ENCODE measurements at places on chromosomes 4 and X.

- DNase-seq, result peak; percentile 1
These were observed 4.0 kb downstream of the DCLK2 start for GRCh38 chr4:150082241-150082640.

DNA sequence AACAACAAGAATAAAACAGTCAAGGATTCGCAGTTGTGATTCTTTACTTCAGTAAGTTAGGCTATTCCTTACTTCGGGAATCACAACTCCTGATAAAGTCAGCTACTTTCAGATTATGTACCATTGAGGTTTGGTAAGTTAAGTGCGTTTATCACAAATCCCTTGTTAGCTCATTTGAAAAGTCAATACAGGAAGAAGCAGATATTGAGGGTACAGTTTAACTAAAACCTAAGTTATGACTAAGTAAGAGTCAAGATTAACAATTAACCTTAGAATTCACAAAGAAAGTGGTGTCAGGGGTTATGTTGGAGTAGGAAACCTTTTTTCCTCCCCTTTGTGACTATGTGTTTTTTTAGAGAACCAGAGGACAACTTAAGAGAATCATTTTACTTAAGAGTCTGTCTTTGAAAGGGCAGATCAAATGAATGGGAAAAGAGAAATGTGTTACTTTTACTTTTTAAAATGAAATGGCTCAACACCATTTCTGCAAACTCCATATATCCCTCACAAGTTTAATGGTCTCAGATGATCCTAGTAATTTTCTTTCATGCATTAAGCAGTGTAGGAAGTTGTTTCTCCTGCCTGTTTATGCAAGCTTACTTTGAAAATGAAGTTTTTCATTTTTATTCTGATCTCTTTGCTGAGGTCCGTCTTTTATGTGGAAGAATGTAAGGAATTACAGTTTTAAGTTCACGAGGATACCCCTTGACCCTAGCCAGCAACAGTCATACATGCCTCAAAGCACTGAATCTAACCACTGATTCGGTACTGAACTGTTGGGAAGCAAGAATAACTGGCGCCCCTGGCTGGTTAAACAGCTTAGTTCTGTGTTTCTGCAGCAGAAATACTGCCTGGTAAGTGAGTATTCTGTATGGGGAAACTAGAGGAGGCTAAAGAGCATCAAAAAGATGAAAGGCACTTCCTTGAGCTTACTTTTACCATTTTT, 211.7 kb downstream of the SLC4A4 start:
- no peak for DNase-seq

DNA sequence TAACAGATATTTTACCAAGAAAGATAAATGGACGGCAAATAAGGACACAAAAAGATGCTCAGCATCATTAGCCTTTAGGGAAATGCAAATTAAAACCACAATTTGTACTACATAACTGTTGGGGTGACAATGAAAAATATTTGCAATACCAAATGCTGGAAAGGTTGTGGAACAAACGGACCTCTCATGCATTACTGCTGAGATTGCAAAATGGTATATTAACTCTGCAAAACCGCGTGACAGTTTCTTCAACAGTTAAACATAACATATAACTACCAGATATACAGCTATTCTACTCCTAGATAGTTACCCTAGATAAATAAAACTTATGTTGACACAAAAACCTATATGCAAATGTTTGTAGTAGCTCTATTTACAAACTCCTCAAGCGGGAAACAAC, 6.3 kb upstream of the OTC start:
- no peak for DNase-seq

DNA sequence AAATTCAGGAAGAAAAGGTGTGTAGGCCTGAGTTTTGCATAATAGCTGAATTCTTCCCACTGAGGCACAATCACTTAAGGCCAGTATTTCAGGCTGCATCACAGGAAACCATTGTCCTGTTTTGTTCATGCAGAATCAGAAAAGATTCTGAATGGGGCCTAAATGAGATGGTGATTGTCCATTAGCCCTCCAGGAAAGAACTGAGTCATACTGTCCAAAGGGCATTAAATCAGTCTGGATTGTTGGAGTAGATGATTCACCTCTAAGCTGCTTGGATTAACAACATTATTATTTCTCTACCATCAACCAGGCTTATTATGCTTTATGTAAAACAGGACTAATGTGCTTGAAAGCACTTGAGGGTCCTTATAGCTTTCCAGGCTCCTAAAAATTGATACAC, 36.2 kb downstream of the CT47B1 start:
- no peak for DNase-seq

DNA sequence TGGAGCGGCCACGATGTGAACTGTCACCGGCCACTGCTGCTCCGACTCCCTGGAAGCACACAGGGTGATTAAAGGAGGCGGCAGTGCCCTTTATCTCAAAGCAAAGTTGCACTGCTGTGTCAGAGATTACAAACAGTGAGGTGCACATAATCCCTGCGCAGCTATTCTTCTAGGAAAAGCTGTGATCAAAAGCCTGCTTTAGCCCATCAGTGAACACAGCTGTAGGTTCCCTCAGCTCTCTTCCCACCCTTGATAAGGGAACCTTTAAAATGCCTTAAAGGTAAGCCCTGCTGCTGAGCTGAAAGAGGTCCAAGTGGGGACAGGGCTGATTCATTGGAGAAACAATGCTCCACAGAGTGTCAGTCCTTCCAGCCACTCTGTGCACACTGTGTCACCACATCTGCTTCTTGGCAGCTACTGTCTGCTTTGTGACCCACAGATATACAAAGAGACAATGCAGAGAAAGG, 127.6 kb downstream of the EIF4E start:
- no peak for DNase-seq

DNA sequence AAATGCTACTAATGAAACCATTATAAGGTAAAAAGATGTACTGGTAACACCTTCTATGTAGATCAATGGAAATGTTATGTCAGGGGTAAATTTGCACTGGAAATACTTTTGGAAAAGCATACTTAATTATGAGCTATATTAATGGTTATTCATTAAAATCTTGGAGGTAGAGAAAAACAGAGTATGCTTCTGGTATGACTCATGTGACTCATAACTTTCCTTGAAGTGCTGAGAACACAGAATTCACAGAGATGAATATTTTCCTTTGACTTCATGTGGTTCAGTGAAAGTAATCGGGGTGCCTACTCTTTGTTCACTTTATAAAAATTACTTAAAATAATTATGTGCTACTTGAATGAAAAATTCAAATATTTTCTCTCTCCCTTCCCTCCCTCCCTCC, 254.2 kb downstream of the KCTD8 start:
- no peak for DNase-seq

- no peak for DNase-seq
These were observed 82.4 kb upstream of the PACRGL start for GRCh38 chr4:20617678-20618396.

DNA sequence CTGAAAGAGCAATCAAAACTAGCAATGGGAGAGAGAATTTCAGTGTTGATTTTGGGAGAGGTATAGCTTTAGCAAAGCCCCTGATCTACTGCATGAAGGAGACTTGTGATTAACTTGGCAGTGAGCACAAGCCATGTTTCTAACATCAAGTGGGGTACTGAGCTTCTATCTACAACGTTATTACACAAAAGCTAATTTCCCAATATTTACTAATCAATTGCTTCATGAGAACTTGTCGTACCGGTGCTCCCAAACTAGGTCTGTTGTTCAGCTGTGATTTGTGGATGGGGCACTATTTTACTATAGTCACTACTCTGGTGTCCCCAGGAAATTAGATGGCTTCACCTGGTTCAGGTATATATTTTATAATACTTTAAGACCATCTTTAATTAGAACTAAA, 16.2 kb downstream of the ANK2 start:
- no peak for DNase-seq

GRCh38 chr4:124426279-124426678, 286.3 kb downstream of the ANKRD50 start:
- DNase-seq, result no peak

GRCh38 chr4:11782859-11783258, 354.2 kb upstream of the HS3ST1 start:
- DNase-seq, result no peak

DNA sequence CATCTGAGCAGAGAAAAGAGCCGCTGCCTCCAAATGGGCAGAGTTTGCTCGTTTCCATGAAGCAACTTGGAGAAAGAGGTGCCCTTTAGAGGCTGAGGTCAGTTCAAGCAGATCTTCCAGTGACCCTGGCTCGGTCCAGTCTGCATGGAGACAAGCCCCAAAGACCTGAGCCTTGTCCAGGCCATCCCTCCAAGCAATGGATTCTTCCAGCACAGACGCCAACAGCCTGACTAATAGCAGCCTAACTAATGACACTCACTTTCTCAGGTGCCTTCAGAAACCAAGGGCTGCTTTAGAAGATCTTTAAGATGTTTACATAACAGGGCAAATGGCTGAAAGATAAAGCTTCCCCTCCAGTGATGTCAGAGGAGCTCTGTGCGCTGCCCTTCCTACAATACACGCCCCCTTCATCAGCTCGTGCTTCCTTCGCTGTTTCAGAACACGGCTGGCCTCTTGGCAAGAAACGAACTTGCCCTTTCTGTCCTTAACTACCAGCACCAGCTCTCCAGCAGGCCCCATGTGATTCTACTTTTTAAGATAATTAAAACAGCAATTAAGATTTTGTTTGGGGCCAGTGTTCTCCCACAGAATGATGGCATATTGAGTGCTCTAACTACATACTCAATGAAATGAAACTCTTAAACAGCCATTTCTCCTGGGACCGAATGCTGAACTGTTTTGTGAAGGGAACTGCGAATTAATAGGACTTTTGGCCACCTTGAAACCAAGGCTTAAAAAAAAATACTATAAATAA, 119.0 kb downstream of the GPR143 start:
- DNase-seq, result no peak

GRCh38 chr4:157075811-157076577, at the start of gene GLRB:
TSS of gene GLRB (plus strand) at chr4:157076150. CDS start at chr4:157078025, 1,875 bp downstream.
- peak; percentile 3 for DNase-seq

DNA sequence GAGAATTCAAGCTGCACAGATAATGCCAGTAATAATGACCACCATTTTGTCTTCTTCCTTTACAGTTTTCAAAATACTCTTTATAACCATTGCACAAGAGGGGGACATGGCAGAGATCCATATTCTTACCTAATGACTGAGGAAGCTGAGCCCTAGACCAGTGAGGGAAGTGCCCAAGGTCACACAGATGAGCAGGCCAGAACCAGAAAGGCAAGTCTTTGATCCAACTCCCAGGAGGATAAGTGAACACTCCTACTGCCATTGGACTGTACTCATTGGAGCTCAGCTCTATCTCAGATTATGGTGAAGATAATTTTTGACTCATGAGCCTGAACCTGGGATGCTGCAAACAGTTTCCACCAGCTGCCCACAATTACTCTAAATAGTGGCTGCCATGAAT, 28.6 kb downstream of the AMER1 start:
- no peak for DNase-seq

GRCh38 chrX:30488092-30488491, 89.5 kb downstream of the TASL start:
- DNase-seq, result peak; percentile 1

GRCh38 chr4:19944251-19944650, 307.5 kb upstream of the SLIT2 start:
- no peak for DNase-seq

DNA sequence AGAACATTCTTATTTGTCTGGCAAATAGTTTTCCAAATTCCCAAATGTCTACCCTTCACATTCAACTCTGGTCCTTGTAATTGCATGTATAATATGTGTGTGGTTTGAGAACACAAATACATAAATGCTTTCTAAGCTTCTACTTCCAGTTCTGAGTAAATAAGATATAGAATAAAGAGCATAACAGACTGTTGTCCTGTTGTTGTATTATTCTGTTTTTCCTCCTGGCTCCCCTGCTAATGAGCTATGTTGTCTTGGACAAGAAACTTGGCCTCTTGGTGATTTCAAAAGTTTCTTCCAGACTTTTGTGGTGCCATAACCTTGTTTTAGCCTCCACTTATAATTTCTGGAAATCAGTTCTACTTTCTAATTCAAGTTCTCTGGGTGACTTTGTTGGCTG, 75.3 kb upstream of the USP38 start:
- no peak for DNase-seq

DNA sequence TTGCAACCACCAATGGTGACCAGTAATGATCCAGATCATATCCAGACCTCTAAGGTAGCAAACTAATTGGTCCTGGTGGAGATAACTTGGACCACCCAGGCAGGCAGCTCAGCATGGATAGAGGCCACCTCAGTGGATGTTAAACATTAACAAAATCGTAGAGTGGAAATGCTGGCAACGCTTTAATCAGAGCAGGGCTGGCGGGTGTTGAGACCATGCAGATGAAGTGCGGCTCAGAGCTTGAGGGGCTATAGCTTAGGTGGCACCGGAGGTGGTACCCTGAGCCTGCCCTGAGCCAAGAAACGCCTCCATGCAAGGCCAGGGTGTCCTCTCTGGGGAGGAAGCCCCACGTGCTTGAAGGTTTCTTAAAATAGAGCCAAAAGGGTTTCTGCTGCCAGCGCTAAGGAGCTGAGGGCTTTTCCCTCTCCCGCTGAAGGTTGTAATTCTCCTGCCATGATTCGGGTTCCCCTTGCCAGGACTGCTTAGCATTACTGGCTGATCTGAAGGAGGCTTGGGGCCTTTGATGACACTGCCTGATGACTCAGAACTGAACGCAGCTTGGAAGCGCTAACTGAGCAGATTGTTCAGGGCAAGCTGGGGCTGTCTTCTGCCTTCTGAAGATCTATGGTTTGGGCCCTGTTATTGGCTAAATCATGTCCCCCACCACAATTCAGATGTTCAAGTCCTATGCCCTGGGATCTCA, 177.8 kb upstream of the ATP6AP2 start:
- no peak for DNase-seq

GRCh38 chrX:727738-728621, 97.4 kb downstream of the SHOX start:
- no peak for DNase-seq

- DNase-seq, result peak; percentile 3
These were observed 2750.2 kb downstream of the ARAP2 start for GRCh38 chr4:33494150-33494549.

GRCh38 chr4:27327421-27328181, 467.0 kb downstream of the STIM2 start:
- DNase-seq, result no peak

- DNase-seq, result no peak
These were observed 180.8 kb downstream of the MAGEB17 start for GRCh38 chrX:16347968-16348670.

GRCh38 chrX:114591121-114591520, 7.2 kb downstream of the HTR2C start:
- no peak for DNase-seq

DNA sequence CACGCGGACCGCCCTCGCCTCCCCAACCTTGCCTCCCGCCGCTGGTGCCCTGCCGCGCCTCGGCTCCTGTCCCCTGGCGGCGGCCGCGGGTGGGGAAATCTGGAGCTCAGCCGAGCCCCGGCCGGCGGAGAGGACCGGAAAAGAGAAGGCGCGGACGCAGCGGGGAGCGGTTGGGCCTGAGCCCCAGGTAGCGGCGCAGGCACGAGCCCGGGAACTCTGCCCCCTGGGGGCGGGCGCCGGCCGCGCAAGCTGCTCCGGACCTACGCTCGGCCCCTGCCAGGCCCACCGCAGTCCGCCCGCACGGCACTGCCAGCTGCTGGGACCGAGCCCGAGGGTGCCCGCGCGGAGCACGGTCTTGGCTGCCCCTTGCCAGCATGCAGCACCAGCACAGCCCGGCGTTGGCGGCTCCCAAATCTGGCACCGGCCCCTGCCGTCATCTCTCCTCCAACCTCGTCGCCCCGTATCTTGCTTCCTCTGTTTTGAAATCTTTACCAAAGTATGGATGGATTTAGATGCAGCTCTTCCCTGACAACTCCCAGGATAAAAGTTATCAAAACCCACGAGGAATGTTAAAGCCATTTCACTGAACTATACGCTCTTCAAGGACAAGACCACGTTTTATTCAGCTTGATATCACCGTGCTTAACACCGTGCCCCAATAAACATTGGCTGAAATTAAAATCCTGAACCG, at the start of gene PRSS12:
Gene PRSS12 (minus strand): TSS at position 161 of the 691 bp plus-strand sequence. CDS start 283 bp downstream, outside the sequence.
- DNase-seq, result peak; percentile 78

- no peak for DNase-seq
These were observed 43.2 kb downstream of the GALNT7 start for GRCh38 chr4:173211838-173212237.
